ENCODE measurements at places on chromosomes 16 and 17. TPM values are rescaled to one million over a fixed set of nuclear protein-coding genes. Genes with fewer than 3 reads are reported as not detected.
A peak's percentile ranks its signal among the peaks of the same experiment; 100 is the strongest.

GRCh38 chr16:87149051-87149450 is 168.1 kb downstream of the C16orf95 start:
- H3K27ac ChIP-seq, result no peak overlapping the region
- H3K4me3 ChIP-seq, result no peak overlapping the region
- H3K4me1 ChIP-seq, result no peaks in the 10 kb centered on the region
- H3K27me3 ChIP-seq, result peaks cover 16% of the 10 kb centered on the region

DNA sequence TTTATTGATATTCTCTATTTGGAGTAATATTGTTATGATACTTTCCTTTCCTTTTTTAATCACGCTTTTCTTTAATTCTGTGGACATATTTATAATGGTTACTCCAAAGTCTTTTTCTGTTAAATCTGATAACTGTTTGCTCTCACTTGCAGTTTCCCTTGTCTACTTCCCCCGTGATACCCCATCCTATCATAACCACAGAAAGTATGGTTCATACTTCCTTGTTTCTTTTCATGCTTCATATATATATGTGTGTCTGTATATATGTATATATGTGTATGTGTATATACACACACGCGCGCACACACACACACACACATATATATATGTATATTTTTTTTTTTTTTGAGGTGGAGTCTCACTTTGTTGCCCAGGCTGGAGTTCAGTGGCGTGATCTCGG is 23.5 kb downstream of the SPECC1 start:
- H3K4me1 ChIP-seq, result no peaks in the 10 kb centered on the region
- H3K27me3 ChIP-seq, result no peaks in the 10 kb centered on the region
- H3K4me3 ChIP-seq, result no peak overlapping the region
- H3K27ac ChIP-seq, result no peak overlapping the region
- no peak for DNase-seq

DNA sequence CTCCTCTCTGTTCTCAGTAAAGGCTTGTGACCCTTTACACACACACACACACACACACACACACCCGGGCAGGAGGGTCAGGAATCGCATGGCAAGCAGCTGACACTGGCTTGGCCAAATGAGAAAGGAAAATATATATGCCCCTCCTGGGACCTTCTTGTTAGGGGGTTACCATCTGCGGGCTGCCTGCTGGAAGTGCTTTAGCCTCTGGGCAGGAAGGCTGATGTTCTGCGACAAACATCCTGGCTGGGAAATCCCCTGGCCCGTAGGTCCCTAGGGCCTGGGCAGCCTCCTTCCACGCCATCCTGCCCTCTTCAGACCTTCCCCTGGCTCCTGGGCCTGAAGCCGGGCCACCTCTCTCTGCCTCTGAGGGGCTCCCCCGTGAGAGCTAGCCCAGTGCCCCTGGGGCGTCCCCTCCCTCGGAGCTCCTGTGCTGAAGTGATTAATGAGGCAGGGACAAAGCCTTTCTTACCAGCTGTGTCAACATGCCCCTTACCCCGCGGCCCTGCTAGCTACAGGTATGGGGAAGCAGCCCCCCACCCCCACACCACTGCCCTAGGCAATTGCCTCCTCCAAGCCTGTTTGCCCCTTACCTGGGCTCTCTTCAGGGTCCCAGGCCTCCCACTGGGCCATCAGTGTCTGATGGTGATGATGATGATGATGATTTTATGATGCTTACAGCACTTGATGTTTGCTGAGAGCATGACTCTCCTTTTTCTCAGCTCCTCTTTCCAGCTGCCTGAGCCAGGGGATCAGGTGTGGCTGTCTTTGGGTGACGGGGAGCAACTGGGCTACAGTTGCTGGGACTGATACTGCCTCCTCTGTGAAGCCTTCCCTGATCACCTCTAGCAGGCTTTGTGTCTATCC is 32.8 kb upstream of the ETV4 start:
- H3K36me3 ChIP-seq, result no peaks in the 10 kb centered on the region
- peak; percentile 16 for DNase-seq
- H3K4me3 ChIP-seq, result no peak overlapping the region
- H3K27ac ChIP-seq, result no peak overlapping the region

GRCh38 chr16:15586716-15587115 is 56.2 kb downstream of the MARF1 start:
- H3K27ac ChIP-seq, result no peak overlapping the region
- H3K4me1 ChIP-seq, result peaks cover 27% of the 10 kb centered on the region
- no peaks in the 10 kb centered on the region for H3K27me3 ChIP-seq
- peaks cover 7% of the 10 kb centered on the region for H3K36me3 ChIP-seq
- no peak for DNase-seq

DNA sequence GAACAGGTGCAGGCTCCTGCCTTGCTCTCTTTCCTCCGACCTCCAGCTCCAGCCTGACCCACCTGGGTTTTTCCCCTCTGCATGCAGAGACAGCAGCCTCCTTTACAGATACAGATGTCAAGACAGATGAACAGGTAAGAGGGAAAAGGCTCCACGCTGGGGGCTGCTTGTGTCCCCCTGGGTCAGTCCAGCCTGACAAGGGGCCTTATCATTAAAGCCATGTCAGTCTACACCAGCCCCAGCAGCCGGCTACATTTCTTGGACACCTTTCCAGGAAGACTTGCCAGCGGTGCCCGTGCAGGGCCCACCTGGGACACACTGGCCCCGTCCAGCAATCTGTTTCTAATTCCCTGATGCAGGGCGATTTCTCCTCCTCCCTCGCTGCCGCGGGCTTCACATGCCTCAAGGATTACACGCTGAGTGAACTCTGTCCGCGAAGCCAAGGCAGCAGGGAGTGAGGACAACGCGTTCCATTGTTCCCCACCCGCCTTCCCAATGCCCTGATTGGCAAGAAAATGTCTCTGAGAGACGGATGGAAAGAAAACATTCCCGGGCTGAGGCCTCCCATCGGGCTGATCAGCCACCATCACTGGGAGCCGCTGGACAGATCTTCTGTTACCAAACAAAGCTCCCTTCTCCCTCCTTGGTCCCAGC is 184.7 kb downstream of the C16orf95 start:
- no peaks in the 10 kb centered on the region for H3K27me3 ChIP-seq
- H3K4me3 ChIP-seq, result no peak overlapping the region
- DNase-seq, result no peak

The NPTX1 gene
- 0.33 TPM for total RNA-seq

The TEX14 gene
- 1.2 TPM for total RNA-seq

The GNPTG gene
- total RNA-seq, result 45.6 TPM
